ENCODE measurements at places on chromosomes 12 and 14. TPM values are rescaled to one million over a fixed set of nuclear protein-coding genes. Genes with fewer than 3 reads are reported as not detected.

The SMIM41 gene
- total RNA-seq: not detected

- no peak for DNase-seq
Observed at GRCh38 chr14:24839617-24840203, 205.7 kb upstream of the GZMB start.

The HCAR2 gene
- 14.0 TPM for total RNA-seq

DNA sequence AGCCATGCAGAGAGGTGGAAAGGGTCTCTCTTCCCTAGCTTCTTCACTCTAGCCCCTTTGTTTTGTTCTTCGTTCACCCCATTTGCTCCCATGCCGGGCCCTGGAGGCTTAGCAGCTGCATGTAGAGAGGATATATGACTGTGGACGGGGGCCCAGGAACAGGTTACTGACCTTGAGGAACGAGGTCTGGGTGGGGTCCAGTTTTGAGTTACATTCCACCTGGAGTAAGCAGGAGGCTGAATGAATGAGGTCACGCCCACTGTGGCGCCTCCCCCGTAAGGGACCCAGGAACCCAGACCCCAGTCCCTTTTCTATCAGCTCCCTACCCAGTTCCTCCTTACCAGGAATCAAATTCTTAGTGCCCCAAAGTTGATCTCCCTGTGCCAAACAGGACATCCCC, 6.6 kb downstream of the NDRG2 start:
- DNase-seq: no peak

The TMPRSS12 gene
- not detected for total RNA-seq

The FLRT2 gene
- total RNA-seq: 17.2 TPM
